ENCODE measurements at places on chromosomes 4 and X.

- no peak for DNase-seq
Observed at GRCh38 chrX:19705196-19705769, 182.1 kb downstream of the SH3KBP1 start.

DNA sequence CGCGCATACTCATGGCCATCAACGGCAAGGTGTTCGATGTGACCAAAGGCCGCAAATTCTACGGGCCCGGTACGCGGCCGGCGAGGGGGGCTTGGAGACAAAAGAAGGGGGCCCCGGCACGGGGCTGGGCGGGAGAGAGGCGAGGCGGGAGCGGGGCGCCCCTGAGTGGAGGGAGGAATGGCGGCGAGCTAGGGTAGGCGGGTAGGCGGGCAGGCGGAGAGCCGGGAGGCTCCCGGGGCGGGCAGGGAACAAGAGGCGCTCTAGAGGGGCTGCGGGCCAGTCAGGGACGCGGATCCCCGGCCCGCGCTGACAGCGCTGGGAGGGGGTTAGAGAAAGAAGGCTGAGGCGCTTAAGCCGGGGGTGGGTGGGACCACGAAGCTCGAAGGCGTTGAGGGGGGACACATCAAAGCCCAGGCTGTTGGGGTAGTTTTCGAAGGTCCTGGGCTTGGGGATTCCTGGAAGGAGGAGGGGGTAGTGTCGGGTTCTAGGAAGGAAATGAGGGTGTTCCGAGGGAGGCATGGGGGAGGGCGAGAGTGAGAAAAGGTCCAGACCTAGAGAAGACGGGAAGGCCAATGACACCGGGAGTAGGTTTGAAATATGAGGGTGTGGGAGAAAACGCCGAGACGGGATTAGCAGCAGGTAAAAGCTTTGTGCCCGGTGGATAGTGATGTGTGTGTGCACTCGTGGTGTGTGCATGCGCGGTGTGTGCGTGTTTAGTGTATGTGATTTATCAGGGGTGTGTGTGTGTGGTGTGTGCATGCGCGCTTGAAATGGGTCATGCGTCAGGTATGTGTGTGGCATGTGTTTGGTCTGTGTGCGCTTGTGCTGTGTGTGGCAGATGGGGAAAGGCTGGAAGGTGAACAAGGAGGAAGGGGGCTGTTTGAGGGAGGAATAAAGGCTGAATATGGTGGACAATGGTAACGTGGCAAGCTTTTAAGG is 807 bp downstream of the PGRMC1 start:
- DNase-seq, result no peak

- no peak for DNase-seq
Observed at GRCh38 chrX:153791104-153791852, 2.9 kb downstream of the IDH3G start.

DNA sequence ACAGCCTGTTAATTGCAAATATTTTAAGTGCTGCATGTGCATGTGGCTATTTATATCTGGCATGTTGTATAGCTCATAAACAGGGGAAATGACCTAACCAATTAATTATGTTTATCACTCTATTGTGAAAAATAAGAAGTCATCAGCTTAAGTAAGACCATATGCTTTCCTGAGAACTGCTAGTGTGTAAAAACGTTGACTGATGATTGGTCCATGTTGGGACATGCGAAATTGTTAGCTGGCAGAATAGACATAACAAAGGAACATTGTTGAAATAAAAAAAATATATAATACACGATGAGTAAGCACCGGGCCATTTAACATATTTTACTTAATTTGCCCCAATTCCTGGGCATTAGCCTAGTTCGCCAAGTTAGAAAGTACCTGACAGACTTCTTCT is 207.5 kb downstream of the ANK2 start:
- no peak for DNase-seq

- DNase-seq, result no peak
Observed at GRCh38 chr4:2728806-2729532, 27.2 kb downstream of the TNIP2 start.

All from vagina (tissue), 2 donors.